ENCODE measurements at places on chromosomes 4 and X.

GRCh38 chr4:3423952-3424351 is 17.8 kb upstream of the HGFAC start:
- no peak for DNase-seq

DNA sequence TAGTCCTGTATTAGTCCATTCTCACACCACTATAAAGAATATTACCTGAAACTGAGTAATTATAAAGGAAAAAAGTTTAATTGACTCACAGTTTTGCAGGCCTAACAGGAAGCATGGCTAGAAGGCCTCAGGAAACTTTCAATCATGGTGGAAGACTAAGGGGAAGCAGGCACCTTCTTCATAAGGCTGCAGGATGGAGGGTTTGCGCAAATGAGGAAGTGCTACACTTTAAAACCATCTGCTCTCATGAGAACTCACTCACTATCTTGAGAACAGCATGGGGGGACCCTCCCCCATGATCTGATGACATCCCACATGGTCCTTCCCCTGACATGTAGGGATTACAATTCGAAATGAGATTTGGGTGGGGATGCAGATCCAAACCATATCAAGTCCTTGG is 12.1 kb upstream of the MAGEA11 start:
- no peak for DNase-seq

DNA sequence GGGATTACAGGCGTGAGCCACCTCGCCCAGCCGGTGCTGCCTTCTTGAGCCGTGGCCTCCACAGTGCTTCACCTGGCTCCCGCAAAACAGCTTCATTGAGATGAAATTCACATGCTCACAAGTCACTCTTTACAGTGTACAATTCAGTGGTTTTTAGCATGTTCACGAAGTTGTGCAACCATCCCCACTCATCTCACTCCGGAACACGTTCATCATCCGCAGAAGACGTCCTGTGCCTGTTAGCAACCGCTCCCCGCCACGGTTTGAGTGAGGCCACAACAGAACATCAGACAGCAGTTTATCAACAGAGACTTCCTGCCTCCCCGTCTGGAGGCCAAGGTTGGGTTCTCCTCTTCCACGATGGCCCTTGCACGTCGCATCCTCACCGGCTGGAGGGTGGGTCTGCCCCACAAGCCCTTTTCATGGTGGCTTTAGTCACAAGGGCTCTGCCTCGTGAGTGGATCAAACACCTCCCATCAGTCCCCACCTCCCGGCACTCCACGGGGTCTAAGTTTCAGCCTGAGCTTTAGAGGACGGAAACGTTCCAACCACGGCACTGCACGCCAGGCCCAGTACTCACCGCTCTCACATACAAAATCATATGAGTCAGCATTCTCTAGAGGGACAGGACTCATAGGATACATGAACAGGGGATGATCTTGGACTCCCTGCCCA is 29.6 kb upstream of the SPON2 start:
- peak; percentile 76 for DNase-seq

DNA sequence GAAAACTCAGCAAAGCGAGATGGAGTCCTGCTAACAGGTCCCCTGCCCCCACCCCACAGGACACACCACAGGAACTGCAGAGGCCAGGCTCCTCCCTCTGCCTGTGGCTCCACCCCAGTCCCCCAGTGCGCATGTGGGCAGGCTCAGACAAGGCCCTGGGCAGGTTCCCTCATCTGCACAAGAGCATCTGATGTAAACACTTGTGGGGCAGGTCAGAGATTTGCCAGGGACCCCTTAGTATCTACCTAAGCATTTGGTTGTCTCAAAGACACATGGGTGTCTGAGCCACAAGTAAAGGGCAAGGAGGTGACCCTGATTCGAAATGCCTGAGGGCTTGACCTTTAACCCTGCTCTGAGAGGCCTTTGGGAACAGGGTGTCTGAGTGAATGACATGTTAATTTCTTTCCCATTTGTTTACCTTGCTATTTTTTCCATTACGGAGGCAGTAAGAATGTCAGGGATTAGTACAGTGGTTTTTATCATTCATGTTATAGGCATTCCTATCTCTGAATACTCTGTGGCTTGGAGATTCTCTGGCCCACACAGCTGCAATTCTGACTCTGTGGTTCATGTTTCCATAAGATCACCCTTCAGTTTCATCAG is 85.3 kb downstream of the ZNF518B start:
- DNase-seq: no peak

- no peak for DNase-seq
Observed at GRCh38 chrX:41475591-41476241, 28.6 kb downstream of the NYX start.

DNA sequence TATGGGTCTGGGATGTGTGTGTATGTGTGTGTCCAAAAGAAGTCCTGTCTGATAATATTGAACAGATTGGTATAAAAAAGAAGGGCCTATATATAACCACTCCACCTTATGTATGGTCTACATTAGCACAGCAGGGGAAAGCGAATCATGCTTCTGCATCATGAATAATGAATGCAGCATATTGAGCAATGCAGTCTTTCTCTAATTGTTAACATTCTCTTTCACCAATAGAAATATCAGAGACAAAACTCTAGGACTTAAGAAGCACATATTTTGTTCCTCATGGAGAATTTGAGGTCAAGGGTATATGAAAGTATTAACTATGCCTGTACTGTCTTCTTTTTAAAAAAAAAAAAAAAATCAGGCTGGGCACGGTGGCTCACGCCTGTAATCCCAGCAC is 264.3 kb upstream of the NOCT start:
- no peak for DNase-seq

- DNase-seq: no peak
Observed at GRCh38 chr4:171519457-171519856, 293.7 kb upstream of the GALNTL6 start.

GRCh38 chrX:108322234-108322633 is 116.0 kb downstream of the COL4A6 start:
- no peak for DNase-seq

DNA sequence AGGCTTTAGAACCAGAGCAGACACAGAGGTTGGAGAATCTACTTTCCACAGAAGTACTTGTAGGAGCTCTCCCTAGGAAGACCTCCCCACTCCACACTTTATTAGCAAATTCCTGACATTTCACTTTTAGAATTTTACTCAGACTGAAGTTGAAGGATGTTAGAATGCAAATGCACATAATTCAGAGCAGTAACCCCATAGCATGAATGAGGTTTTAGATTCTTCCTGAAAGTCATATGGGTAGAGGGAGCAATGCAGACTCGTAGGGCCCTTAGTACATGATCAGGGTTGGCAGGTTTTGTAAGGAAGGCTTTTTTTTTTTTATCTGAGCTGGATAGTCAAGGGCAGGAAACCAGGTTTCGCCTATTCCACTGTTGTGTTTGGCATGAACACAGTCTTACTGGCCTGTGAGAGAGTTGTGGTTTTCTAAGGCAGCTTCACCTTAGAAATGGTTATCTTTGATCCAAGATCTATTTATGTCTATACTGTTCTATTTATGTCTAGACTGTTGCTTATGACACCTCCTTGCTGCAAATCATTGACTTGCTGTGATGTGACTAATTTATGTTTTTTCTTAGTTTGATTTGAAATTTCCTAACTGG is 48.9 kb downstream of the SPATA18 start:
- no peak for DNase-seq

DNA sequence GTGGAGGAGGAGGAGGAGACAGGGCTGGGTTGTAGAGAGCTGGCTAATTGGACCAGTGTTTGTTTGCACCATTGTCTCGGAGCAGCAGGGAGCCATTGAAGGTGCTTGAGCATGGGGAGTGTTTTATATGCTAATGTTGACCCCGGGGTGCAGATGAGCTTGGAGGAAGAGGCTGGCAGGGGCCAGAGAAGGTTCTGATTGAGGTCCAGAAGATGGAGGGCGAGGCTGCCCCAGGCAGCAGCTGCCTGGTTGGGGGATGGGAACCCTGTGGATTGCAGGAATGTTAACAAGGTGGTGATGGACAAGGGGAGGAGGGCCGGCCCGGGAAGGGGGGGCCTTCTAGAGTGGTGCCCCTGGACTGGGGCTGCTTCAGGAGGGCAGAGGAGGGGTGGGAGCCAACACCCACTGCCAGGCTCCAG is 18.0 kb downstream of the DOK7 start:
- DNase-seq: no peak

- DNase-seq: no peak
Observed at GRCh38 chr4:118077767-118078105, 43.5 kb downstream of the NDST3 start.

GRCh38 chr4:113941836-113942235 is 37.6 kb downstream of the ARSJ start:
- no peak for DNase-seq

DNA sequence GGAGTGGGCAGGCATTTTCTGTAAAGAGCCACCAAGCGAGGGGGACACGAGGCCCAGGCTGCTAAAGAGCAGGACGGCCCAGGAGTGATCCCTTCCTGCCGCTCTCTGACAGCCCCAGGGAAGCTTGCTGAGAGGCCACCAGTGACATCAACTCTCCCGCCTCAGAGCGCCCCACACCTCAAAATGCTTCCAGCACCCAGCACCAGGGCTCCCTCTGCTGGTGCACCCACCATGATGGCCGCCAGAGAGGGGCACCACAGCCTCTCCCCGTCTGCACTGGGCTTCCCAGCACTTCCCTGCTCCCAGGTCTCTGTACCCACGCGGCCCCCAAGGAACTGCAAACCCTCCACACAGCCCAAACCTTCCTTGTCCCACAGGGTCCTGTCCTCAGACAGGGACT is 40.4 kb downstream of the GAK start:
- no peak for DNase-seq

GRCh38 chrX:132474544-132475248 is 14.1 kb downstream of the MBNL3 start:
- no peak for DNase-seq

- no peak for DNase-seq
Observed at GRCh38 chrX:133812402-133812801, 173.0 kb downstream of the GPC3 start.

DNA sequence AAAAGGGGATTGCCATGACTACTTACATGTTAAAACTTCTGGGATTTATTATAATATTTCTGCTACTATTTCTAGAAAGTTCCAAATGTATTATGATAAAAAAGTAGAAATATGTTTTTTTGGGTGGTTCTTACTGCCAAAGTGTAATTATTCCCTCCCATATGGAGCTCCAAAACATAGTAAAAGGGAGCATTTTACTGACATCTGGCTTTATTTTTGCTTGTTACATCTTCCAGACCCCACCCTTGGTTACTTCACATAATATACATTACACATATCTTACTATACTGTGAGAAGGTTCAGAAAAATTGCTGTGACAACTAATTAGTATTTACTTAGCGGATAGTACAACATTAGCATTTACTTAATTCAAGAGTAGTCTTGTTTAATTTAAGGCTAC is 205.1 kb upstream of the TLL1 start:
- DNase-seq: no peak

DNA sequence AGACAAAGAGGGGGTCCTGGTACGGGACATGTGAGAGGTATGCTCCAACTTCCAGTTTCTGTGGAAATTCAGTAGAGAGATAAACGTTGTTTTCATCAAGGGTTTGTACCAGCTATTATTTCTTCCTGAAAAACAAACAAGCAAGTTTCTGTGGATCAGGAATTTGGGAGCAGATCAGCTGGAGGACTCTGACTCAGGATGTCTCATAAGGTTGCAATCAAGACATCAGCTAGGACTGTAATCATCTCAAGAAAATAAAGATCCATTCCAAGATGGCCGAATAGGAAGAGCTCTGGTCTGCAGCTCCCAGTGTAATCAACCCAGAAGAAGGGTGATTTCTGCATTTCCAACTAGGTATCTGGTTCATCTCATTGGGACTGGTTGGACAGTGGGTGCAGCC is 23.5 kb upstream of the NFKB1 start:
- DNase-seq: no peak

- DNase-seq: peak; percentile 33
Observed at GRCh38 chr4:113708250-113708649, 53.3 kb downstream of the CAMK2D start.

DNA sequence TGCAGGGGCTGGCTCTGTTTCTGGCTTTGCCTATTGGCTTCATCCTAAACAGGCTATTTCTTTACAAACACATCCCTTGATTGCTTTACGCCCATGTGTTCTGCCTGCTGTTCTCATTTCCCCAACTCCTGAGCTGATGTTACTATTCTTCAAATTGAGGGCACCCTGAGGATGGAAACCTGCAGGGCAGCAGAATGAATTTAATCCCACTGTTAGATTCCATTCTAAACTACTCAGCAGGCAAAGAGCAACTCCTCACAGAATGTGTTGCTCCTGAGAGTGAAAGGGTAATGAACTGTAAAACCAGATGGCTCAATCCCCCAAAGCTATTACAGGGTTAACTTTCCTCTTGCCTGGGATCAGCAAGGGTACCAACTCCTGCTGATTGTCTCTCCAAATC is 75.7 kb downstream of the ANKRD50 start:
- DNase-seq: no peak

Measured in left colon (tissue), 2 donors.